ENCODE measurements at places on chromosomes 7 and 10.

DNA sequence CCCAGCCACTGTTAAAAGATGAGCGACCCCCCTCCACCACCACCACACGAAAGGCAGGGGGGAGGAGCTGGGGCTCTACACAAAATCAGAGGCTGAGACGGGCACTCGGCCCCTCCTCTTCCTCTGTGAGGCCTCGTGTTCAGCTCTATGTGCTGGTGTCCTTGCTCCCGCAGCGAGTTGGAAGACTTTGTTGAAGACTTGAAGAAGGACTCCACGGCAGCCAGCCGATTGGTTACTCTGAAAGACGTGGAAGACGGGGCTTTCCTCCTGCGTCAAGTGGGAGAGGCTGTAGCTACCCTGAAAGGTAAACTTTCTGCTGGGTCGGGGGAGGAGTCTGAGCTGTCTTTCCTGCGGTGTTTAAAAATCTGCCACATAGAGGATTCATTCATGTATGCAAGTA, 203.7 kb downstream of the ARHGAP21 start:
- DNase-seq = no peak

DNA sequence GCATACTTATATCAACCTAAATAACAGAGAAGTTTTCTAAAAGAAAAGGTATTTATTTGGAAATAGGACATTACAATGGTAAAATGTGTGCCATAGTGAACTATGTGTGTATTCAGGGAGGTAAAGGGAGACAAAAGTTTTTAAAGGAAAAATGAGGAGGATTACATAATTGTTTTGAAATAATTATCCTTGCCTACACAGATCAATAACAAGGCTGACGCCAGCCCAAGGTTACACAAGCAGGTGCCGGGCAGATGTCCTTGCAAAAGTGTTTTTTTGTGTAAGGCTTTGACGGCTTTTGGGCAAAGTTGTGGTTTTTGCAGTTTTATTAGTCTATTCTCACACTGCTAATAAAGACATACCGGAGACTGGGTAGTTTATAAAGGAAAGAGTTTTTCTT, 22.7 kb upstream of the SLC35B4 start:
- no peak for DNase-seq

- DNase-seq = no peak
These were observed 760.0 kb downstream of the PHTF2 start for GRCh38 chr7:78558566-78558965.

GRCh38 chr7:49980465-49980864, 112.6 kb downstream of the ZPBP start:
- DNase-seq = no peak

DNA sequence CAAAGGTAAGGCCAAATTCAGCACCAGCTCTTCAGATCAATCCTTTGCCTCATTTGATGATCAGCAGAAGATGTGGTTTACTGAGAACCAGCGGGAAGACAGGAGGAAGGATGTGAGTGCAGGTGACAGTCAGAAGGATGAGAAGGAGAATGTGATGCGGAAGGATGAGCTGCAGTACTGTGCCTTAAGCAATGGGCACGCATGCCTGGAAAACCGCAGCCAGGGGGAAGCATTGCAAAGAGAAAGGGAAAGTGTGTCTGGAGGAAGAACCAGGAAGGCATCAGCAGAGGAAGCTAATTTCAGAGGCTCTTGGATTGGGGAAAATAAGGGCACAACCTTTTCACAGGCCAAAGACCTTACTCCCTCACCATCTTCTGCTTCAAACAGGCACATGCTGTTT, 25.7 kb downstream of the C10orf71 start:
- DNase-seq = no peak
